ENCODE measurements at places on chromosomes 16 and 17.

GRCh38 chr16:2420035-2420434, 9.2 kb upstream of the CCNF start:
- DNase-seq: no peak

GRCh38 chr17:21573961-21574610, 118.2 kb upstream of the KCNJ18 start:
- no peak for DNase-seq

GRCh38 chr16:33059206-33059605, 134.8 kb upstream of the TP53TG3C start:
- DNase-seq: no peak

DNA sequence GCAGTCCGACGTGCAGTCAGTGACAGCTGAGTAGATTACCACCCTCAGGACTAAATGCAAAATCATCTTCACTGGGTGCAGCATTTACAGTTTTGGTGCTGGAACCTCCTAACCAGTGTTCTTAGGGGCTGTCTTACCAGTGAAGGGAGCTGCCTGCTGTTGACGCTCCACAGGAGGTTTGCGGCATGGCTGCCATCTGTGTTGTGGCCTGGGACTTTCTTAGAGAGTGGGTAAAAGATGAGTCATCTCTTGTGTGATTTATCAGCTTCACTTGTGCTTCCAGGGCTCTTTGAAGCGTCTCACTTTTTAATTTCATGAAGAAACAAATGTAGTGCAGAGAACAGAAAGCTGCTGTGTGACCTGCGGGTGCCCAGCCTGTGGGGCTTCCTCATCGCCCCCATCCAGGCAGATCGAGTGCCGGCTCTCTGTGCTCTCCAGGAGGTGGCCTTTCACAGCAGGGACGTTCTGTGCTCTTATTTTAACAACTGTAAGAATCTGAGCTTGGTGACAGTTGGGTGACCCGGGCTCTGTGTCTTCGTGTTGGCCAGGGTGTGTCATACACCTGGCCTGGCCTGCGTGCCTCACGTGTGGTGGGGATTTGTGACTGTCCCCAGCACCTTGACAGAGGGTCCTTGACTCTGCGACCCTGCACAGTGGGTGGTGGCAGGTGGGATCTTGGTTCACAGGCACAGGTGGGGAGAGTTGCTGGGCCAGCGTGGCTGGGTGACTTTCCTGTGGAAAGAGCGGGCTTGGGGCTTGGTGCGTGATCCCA, 24.3 kb upstream of the ZNF750 start:
- peak; percentile 66 for DNase-seq

GRCh38 chr17:31061678-31062077, 33.1 kb upstream of the NF1 start:
- peak; percentile 30 for DNase-seq

DNA sequence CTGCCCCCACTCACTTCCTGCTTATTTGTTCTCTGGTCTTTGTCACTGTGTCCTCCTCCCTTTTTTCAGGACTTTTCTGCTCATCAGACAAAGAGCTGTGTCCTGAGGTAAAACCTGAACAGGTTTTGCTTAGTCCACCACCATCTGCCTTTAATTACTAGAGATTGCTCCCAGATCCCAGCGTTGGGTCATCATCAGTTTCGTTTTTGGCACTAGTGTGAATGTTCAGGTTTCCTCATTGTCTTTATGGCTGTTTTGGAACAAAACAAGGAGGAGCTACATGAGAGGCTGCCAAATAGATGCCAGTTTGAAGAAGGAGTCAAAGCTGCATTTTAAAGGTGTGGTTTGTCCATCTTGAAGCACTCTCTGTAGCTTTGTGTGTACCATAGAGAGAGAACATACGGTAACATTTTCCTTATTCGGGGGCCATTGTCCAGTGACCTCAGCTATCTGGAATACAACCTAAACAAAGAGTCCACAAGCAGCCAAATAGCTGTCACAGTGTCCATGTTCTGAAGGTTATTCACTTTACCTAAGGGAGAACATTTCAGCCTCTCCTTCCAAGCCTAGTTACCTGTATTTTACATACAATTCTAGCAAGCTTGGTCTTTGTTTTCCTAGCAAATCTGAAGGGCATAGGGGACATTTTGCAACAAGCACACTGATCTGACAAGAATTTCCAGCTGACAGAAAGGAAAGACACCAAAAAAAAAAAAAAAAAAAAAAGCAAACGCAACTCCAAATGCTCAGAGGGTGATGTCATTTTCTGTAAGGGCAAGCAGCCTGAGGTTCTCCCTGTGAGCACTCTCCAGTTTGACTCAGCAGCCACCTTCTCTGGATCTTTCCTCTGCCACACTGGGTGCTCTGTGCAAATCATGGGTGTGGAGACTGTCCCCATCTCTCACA, 196.1 kb downstream of the NTN1 start:
- no peak for DNase-seq

DNA sequence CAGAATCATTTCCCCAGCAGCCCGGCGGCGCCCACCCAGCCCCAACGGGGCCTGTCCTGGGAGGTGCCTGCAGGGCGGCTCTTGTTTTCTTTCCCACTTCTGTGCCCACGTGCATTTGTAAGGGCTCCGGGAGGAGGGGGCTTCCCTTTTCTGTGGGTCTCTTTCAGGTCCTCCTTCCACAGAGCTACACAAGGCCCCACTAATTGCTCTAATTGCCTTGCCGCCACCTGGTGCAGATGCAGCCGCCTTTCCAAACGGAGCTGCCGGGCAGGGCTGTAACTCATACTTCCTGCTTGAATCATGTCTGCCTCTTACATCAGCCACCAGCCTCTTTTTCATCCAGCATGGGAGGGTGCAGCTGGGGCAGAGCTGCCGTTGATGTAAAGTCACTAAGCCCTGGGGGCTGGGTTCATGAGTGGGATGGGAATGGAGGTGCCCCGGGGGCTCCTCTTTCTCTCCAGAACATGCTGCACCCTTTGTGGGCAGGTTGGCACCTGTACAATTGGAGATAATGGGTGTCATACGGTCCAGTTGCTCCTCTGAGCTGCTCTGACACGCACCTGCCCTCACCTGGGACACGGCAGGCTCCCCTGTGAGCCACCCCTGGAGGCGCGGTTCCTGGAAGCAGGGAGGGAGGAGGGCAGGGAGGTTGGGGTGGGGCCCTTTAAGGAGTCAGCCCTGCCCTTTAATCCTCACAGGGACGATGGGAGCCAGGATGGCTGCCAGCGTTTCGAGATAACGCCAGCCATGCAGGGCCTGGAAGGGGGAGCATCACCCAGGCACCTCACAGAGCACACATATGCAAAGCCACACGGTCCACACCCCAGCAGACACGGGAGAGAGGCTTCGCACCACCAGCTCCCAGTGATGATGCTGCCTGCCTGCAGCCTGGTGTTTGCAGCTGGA, 41.1 kb upstream of the KLHDC4 start:
- DNase-seq: peak; percentile 47

GRCh38 chr16:23423496-23424049, 29.4 kb downstream of the COG7 start:
- DNase-seq: no peak

- peak; percentile 29 for DNase-seq
Observed at GRCh38 chr17:77492446-77493237, 351.9 kb downstream of the SEC14L1 start.

- DNase-seq: no peak
Observed at GRCh38 chr16:12398029-12398682, 405.5 kb downstream of the CPPED1 start.

- no peak for DNase-seq
Observed at GRCh38 chr17:19372439-19372838, 5.9 kb upstream of the MAPK7 start.

GRCh38 chr16:15398618-15399316, 3.2 kb downstream of the MPV17L start:
- peak; percentile 40 for DNase-seq

GRCh38 chr16:79593074-79593531, 7.4 kb downstream of the MAF start:
- DNase-seq: no peak

DNA sequence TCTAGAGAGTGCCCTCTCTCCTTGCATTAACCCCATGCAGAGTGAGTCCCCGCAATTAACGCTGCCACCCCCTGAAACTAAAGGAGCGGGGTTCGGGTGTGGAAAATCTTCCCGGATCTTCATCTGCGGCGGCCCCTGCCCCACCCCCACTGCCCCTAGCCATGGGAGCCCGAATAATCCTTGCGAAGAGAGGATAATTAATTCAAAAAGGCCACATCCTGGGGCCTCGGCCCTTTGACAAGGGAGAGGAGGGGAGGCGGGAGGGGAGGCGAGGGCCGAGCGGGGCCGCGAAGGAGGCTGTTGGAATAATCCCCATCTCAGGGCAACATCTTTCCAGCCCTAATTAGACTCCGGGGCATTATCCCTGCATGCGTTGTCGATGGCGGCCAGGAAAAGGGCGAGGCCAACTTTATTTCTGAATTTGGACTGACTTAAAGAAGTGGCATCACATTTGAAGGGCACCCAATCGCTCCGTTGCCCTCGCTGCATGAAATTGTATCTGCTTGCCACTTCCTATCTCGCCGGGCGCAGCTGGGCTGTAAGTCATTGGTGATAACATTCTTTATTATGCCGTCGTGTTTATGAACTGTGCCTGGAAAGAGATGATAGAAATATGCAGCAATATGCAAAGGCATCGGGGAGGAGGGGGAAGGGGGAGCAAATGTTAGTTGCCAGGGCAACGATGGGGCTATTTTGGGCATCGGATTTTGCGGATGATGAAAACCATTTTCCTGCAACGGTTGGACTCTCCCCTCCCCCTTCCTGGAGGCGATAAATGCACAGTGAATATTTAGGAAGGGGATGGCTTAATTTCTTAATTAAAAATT, 387.1 kb upstream of the TNRC6C start:
- peak; percentile 95 for DNase-seq

- DNase-seq: no peak
Observed at GRCh38 chr17:80441133-80441578, 26.2 kb downstream of the ENDOV start.

- no peak for DNase-seq
Observed at GRCh38 chr17:68697850-68698361, 96.7 kb upstream of the FAM20A start.

GRCh38 chr17:76199469-76199868, 40.8 kb downstream of the RNF157 start:
- no peak for DNase-seq

DNA sequence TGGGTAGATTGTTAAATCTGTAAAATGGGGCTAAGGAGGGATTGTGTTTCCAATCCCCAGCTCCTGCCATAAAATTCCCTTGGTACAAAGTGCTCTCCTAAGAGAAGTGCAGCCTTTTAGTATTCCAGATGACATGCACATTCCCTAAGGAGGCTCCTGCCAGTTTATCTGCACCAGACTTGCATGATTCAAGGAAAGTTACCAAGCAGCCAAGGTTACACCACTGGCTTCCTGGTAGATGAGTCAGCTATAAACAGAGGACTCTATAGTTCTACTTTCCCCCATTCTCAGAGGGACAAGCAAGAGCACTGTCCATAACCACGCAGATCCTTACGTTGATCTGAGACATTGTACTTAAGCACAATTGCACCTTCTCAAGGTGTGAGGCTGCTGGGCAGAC, 1.9 kb downstream of the CALB2 start:
- no peak for DNase-seq

DNA sequence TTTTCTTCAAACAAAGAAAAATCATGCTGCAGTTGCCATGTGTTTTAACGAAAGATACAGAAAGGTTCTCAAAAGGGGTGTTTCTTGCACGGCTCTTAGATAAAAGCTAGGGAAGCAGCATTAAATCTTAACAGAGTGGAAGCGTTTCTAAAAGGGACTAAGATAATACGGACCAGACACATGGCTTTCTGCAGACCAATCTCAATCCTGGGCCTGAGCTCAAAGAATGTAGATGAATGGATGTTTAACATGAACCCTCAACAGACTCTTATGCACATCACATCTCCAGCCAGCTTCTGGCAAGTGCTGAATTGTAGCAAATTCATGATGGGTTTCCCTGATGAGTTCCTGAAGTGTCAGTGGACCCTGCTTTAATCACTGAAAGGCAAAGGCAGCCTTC, 80.2 kb upstream of the COX10 start:
- no peak for DNase-seq

DNA sequence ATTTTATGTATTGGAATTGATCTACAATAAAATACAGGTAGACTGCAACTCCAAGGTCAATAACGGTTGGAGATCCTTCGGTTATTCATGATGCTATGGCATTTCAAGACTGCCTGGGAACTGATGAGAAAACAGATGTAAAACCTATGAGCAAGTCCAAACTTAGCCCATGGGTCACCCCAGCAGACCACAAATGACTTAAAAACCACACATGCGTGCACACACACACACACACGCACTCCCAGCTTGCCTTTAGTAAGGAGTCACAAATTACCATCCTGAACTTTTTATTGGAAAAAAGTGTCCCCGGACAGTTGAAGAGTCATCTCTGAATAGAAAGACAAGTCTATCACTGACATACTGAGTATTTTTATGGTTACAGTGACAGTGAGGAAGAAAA, 26.7 kb downstream of the TRIM25 start:
- DNase-seq: no peak

- DNase-seq: no peak
Observed at GRCh38 chr16:72646615-72647014, 401.3 kb downstream of the ZFHX3 start.

- no peak for DNase-seq
Observed at GRCh38 chr17:48506246-48506645, 24.6 kb downstream of the HOXB1 start.

DNA sequence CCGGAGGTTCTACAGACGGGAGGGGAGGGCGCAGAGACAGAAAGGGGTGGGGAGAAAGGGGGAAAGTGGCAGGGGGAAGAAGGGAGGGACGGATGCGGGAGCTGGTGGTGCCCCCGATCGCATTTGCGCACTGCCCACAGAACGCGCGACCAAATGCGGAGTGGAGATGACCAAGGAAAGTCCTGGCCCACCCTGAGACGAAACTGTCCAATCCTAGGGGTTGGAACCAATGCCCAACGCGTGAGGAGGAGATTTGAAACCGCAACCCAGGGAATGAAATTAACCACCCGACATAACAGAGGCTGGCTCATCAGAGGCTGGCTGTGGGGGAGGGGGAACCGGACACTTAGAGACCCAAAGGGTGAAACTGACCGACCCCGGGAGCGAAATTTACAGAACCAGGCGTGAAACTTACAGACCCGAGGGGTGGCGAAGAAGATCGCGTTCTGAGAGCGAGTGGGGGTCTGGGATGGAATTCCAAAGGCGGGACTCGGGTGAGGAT, 1.4 kb downstream of the HES7 start:
- DNase-seq: no peak

GRCh38 chr16:84561291-84561690, 56.6 kb downstream of the COTL1 start:
- DNase-seq: no peak

GRCh38 chr16:8543258-8543657, 47.1 kb downstream of the TMEM114 start:
- DNase-seq: no peak

- no peak for DNase-seq
Observed at GRCh38 chr16:56984639-56985038, 4.7 kb upstream of the NLRC5 start.

- DNase-seq: no peak
Observed at GRCh38 chr17:38877130-38877851, 7.4 kb downstream of the LASP1 start.

- no peak for DNase-seq
Observed at GRCh38 chr17:14454746-14455145, 153.9 kb downstream of the HS3ST3B1 start.

- DNase-seq: no peak
Observed at GRCh38 chr17:33050611-33051140, 59.0 kb downstream of the SPACA3 start.

Data from WERI-Rb-1 (cell line).